Small intestine (tissue), 16 donors: ENCODE measurements at places on chromosomes 3 and 15.

DNA sequence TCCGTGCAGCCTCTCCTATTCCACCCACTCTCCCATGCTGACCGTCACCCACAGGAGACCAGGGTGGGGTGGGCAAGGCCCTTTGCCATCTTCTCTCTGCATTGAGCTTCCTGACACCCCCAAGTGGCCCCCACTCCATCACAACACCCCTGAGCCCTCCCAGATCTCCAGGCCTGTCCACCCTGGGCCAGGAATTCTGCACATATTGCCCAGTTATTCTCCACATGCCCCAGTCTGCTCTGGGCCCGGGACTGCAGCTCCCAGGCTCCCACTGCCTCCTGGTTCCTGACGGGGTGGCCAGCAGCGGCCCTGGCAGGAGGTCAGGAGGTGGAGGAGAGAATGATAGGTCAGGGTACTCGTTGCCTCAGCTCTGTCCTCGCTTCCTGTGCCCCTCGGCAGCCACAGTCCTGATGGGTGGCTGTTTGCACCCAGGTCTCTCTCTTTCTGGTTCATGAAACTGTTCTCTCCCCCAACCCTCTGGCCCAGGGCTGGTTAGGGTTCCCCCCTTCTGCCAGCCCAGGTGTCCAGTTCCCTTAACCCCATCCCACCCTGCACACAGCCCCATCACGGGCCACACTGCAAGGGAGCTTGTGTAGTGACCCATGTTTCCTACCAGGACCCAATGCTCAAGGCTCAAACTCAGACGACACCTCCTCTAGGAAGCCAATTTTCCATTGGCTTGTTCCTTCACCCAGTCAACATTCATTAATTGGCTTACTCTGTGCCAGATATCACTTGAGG, 47.3 kb downstream of the IQSEC1 start:
- DNase-seq: no peak

GRCh38 chr15:56425976-56426375, 39.0 kb downstream of the MNS1 start:
- no peak for DNase-seq

DNA sequence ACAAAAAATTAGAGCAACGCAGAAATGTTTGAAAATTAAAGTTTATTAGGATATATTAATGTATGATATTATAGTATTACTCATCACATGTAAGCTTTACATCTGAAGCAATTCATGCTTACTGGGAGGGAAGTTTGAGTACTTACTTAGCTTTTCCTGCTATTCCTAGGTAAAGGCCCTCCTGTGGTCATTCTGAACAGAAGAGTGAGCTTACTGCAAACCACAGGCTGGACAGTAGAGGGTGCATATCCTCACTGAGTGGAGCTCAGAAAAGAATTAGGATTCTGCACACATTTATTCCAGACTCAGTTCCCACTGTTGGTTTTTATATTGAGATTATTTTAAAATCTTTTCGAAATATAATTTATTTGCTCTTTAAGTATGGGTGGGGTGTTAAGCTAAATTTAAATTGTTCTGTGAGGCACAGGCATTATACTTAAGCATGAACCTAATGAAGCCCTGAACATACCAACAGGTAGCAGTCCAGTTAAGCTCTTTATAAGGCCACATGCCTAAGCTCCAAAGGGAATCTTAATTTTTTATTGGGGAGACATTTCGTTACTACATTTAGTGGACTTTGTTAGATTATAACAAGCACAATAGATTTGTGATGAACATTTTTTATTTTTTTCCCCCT, 10.2 kb downstream of the MRPS22 start:
- DNase-seq: peak; percentile 51

DNA sequence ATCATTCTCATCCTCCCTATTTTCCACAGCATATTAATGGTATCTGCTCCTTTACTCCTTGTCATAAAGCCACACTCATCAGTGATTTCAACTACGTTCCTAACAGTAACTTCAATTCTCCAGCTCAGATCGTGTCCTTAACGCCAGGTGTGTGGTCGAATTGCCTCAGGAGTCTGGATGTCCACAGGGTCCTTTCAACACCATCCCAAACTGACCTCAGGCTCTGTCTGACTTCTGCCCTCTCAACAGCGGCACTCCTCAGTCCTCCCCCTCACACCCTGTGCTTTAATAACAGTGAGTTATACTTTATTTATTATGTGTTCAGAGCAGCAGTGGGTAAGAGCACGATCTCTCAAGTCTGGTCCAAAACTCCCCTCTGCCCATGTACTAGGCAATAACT, 42.4 kb downstream of the ST3GAL6 start:
- no peak for DNase-seq

- no peak for DNase-seq
Measured at GRCh38 chr3:114104414-114104813, 47.9 kb downstream of the QTRT2 start.

GRCh38 chr3:53996141-53996874, 104.6 kb upstream of the SELENOK start:
- no peak for DNase-seq

GRCh38 chr3:37494216-37494615, 319.8 kb upstream of the LRRFIP2 start:
- no peak for DNase-seq

DNA sequence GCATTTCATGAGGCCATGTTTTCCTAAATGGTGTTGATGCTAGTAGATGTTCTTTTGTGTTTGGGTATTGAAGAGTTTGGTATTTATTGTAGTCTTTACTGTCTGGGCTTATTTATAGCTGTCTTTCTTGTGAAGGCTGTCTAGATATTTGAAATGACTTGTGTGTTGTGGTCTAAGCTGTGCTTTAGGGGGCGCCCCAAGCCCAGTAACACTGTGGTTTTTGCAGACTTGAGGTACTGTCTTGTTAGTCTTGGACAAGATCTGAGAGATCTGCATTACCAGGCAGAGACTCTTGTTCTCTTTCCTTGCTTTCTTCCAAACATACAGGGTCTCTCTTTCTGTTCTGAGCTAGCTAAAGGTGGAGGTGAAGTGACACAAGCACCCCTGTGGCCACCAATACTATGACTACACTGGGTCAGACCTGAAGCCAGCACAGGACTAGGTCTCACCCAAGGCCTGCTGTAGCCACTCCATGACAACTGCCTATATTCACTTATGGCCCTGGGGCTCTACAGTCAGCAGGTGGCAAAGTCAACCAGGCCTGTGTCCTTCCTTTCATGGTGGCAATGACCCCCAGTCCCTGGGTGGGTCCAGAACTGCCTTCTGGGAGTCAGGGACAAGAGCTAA, 152.1 kb upstream of the TBC1D5 start:
- DNase-seq: peak; percentile 29

DNA sequence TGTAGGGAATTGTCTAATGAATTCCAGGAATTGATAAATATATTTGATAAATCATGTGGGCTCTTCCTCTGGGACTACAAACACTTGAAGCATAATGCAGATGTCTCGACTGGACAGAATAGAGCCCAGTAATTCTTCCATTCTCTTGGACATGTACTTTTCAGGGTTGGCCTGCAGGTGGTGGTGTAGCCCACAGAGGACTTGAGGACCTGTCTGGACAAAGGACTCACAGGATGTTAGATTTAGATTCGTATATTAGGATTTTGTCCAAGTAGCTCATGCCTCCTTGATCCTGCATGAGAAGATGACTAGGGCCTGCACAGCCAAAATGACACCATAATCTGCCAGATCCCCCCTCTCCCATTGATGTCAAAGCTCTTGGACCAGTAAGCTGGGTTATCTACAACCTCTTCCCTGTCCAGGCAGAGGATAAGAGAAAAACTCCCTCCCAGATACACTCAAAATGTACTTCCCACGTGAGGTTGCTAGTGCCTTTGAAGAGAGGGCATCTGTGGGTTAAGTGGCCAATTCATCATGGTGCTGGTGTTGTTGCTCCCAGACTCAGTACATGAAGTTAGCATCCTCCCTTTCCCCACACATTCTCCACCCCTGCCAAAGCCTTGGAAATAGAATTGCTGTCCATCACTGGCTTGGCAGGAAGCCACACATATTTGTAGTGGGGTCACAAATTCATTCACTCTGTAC, 88.6 kb upstream of the ZNF280D start:
- peak; percentile 66 for DNase-seq

- no peak for DNase-seq
Measured at GRCh38 chr15:73009066-73010056, 42.9 kb upstream of the NEO1 start.

DNA sequence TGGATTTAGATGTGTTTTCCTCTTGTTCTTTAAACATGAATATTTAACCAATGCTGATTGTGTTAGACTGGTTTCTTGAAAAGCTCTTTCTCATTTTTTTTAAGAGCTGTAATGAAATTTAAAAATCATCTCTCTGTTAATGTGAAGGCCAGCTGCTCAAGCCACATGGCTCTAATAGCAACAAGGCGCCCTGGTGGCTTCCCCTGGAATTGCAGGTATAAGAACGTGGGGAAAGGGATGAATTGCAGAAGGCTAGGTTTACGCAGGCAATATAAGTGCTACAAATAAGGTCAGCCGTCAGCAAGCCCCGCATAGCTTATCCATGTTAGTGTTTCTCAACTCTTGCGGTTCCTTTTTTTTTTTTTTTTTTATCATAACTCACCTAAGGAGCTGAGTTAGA, 108.5 kb downstream of the SAMMSON start:
- peak; percentile 13 for DNase-seq

DNA sequence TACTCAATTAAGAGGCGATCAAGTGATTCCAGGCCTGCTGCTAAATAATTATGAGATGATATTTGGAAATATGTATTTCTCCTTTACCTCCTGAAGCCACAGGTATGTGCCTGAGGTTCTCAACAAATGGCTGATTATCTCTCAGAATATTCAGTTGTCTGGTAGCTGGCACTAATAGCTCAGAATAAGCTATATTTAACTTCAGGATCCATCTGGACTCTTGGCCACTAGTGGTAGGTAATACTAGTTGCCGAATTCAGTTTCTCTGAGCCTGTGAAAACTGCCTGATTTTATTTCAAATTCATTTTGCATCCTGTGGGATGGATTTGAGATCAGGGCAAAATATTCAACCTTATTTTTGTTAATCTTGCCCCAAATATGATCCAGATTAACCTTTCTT, 499.0 kb downstream of the DIPK2A start:
- DNase-seq: no peak

DNA sequence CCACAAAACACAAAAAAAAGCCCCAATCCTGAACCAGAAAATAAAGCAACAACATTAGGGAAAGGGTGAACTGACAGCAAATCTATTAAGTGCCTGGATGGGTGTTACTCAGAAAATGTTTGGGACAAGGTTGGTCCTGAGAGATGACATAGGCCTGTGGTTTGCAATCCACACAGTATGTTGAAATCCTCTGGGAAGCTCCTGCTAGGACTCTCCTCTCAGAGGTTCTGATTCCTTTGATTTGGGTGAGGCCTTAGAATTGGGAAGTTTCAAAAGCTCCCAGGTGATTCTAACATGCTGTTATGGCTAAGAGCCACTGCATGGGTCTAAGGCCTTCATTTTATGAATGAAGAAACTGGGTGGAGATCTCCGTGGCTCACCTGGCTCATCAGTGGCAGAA, 18.4 kb downstream of the CLDN1 start:
- no peak for DNase-seq

DNA sequence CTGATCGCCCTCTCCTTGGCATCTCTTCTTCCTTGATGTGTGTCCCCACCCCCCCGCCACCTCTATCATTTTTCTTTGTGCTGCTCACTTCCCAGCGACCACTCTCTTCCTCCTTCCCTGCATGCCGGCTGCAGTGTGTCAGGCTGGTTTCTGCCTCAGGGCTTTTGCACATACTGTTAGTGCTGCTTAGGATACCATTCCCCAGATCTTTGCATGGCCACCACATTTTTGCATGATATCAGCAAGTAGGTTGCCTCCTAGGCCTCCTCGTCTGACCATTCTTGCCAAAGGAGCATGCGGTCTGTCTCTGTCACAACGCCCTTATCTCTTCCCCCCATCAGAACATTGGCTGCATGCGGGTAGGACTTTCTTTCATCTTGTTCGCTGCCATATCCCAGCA, 12.5 kb downstream of the FBLN2 start:
- no peak for DNase-seq

DNA sequence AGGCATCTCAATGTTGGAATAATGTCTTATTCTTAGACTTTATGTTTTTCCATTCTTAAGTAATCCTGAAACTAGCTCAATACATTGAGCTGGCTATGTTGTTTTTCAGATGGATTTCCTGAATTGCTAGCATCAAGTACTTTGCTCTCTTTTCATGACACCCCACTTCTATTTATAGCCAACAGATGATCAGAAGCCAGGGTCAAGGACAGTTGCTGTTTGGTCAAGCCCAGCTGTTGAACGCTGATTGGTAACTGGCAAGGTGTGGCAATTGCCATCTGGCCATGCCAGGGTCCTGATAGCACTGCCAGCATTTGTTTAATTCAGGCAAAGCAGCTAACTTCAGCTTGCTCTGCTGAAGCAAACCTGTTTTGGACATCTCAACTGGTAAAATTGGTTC, 46.2 kb upstream of the PLCL2 start:
- DNase-seq: peak; percentile 37

- no peak for DNase-seq
Measured at GRCh38 chr3:185750015-185750414, 74.8 kb downstream of the IGF2BP2 start.

DNA sequence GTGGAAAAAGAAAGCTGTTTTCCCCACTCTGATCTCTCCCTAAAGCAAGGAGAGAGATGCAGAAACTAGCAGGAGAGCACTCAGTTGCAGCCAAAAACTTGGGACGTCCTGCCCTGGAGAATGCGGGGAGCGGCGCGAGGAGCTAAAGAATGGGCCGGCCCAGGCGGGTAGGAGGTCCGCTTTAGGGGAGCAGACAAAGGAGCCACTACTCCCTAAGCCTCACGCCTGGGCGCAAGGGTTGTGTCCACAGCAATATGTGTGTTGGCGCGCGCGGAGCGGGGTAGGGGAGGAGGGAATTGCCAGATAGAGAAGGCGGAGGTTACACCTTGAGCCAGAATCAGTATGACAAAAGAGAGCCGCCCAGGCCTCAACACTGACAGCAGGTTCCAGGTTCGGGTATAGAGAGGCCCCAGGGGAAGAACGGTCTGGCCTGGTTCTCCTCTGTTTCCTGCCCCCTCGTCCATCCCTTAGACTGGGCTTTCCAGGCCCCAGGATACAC, 2.9 kb downstream of the WNT5A start:
- no peak for DNase-seq

DNA sequence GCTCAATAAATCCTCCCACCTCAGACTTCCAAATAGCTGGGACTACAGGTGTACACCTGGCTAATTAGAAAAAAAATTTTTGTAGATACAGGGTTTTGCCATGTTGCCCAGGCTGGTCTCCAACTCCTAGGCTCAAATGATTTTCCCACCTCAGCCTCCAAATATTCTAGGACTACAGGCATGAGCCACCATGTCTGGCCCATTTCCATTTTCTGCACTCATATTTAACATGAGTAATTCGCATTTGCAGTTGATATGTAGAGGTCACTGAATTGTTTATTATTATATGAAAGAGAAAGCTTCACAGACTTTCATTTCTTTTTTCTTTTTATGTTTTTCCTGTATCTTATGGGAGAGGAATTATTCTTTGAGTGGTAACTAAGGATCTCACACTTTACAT, 492.7 kb downstream of the CNTN3 start:
- DNase-seq: no peak

DNA sequence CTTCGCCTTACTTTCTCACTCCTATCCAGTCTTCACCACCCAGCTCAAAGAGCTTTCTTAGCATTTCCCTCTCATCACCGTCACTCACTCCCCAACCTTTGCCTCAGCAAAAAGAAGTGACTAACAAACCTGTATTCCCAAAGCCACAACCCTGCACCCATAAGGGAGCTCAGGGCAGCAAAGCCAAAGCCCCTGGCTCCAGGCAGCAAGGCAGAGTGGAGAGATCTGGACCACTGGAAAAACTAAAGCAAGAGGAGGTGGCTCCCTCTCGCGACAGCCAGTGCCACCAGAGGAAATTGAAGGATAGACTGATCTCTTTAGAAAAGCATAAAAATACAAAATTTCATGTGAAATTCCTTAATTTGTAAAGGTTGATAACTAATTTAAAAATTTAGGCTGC, 25.1 kb upstream of the CDCP1 start:
- DNase-seq: no peak
